Astrocyte of the cerebellum (primary cell): ENCODE measurements at places on chromosomes 6 and 20.

DNA sequence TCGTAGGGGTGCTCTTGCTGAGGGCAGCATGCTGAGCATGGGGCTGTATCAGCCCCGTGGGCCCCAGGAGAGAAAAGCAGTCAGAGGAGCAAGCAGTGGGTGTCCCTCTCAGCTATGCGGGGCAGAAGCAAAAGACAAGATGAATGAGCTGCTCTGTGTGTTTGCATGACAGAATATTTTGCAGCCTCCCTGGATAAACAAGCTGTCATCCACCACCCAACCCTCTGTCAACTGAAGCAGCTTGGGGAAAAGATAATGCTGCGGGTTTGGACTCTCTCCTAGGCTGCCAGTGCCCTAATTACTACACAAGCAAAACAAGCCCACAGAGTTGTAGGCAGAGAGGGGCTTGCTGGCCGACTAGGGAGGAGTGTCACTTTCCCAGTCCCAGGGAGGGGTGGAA is 82.3 kb upstream of the PTPRT start:
- DNase-seq, result no peak

DNA sequence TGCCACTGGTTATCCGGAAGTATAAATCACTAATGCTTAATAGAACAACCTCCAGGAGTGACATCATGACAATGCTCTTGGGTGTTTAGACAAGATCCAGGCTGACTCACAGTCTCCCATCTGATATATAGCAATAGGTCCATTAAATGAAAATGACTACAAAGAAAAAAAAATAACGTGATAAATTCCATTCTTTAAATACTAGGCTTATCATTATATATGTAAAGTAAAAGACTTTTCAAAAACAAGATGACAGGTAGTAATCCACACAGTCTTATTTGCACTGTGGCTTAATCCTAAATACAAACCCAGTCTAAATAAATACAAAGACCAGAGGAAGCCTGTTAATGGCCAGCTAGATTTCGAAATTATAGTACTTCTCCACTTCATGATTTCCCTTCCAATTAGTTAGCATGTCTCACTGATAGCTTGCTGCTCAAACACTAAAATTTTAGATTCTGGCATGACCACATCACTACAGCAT is 149.1 kb upstream of the BEND3 start:
- DNase-seq, result no peak

DNA sequence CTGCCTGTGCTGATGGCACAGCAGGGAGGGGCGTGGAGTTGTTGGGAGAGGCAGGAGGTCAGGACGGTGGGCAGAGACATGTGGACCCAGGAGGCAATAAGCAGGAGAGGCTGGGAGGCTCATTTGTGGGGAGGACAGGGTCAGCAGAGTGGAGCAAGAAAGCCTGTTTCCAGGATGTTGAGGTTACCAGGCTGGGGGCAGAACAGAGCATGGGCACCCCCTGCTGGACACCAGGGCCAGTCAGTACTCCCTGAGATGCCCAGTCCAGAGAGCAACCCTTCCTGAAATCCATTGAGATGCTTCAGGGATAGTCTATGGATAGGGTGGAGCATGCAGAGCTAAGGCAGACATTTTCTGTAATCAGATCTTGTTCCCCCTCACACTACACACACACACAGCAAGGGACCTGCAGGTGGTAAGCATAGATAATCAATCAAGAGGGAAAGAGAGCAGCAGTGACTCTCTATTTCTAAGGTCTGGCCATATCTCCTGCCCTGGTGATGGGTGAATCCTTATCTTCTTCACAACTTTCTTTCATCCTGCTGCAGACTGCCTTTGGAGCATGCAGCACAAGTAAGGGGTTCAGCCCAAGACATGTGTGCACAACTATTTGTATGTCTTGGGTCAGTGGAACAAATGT is 41.7 kb downstream of the MOCS1 start:
- peak; percentile 37 for DNase-seq

DNA sequence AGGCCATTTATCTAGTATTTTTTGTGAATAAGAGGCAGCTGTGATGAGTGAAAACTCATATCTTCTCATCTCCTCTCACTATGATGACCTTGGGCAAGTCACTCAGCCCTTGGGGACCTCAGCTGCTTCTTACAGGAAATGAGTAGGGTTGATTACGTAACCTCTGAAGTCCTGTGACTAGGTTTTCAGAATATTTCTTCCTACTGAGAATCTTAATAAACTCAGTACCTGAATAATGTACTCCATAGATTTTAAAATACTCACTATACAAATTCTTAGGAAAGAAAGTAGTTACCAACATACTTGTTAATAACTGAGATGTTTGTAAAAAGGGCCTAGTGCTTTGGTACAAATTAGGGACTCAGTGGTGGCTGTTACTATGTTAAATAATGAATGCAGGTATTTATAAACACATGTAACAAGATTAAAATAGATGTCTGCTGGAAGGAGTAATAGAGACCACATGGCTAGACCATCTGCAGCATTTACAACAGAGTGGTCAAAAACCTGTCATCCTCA is 60.9 kb downstream of the RPRD1B start:
- no peak for DNase-seq

GRCh38 chr20:47276851-47277534 is 79.5 kb downstream of the ZMYND8 start:
- peak; percentile 86 for DNase-seq

DNA sequence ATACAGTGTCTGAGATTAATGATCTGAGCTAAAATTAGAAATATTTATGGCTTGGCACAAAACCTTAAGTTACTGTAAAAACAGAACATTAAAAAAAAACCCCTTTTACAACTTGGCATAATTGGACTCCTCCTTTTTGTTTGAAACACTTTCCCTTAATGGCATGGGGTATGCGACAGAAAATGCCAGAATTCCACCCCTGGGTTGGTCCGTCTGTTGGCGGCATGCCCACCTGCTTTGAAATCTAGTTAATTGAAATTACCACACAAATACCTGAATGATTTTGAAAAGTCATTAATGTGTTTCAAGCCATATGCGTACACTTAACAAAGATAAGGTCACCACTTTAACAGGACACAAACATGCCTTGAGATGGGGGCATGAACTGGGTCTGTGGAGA is 175.1 kb upstream of the FOXQ1 start:
- DNase-seq, result no peak

- no peak for DNase-seq
Measured at GRCh38 chr6:57432919-57433684, 115.7 kb downstream of the PRIM2 start.

GRCh38 chr6:34018961-34019606 is 126.8 kb downstream of the GRM4 start:
- no peak for DNase-seq

DNA sequence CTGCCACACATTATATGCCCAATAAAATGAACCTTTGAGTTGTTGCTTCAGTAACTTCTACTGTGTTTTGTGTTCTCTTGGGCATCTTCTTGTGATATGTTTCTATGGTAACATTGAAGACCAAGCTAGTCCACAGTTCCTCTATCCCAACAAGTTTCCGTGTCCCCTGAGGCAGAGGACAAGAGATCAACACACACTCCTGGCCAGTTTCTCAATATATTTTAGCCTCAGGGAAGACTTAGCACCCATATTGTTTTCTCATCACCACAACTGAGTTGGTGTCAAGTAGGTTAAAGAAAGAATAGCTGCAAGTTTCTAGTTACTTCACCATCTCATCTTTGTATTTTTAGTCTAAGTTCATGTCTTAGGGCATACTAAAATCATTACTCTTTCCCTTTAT is 277.5 kb downstream of the UST start:
- no peak for DNase-seq

- DNase-seq, result peak; percentile 63
Measured at GRCh38 chr6:27091661-27092315, 155.7 kb upstream of the PRSS16 start.

DNA sequence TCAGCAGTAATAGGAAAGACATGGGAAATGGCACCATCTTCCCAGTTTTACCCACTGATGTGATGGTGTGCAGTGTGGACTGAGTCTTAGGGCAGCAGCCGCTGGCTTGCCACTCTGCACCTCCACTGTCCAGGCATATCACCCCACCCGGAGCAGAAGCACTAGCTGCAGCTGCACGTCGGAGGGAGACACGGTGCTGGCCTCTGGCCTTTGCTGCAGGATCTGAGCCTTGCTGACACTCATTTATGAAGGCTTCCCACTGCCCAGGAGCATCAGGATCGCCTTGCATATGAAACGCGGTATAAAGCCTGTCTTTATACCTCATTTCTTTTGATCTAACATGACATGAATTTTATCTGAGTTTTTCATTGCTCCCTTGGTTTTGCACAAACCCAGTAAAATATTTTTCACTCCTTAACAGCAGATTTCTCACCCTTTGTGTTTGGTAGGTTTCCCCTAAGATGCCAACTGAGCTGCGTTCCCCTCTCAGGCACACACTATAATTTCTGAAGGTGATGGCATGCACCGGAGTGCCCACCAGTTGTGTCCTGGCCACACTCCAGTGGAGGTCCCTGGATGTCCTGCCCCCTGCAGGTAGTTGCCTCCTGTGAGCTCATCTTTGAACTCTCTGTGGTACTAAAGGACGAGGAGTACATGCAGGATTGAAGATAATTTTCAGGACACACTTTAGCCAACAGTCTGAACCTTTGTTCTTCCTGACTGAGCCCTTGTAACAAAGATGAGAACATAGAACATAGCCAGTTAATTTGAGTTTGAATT is 9.0 kb upstream of the EXOC2 start:
- DNase-seq, result no peak

GRCh38 chr6:88992741-88993552 is 29.5 kb upstream of the RNGTT start:
- DNase-seq, result no peak

DNA sequence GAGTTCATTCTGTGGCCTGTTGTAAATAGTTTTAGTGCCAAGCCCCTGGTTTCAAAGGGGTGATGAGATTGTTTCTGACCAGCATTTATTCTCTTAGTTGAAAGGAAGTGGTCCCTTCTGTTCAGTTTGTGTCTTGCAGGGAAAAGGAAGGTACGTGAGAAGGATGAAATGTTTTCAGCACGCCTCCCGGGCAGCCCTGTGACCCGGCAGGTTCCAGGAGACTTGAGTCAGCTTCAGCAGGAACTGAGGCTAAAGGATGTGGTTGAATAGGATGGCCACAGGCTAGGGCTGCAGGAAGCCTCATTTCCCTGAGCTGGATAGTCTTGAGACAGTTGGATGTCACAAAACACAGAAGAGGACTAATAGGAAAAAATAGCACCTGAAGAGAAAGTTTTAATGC is 132.4 kb upstream of the SYNDIG1 start:
- peak; percentile 55 for DNase-seq

DNA sequence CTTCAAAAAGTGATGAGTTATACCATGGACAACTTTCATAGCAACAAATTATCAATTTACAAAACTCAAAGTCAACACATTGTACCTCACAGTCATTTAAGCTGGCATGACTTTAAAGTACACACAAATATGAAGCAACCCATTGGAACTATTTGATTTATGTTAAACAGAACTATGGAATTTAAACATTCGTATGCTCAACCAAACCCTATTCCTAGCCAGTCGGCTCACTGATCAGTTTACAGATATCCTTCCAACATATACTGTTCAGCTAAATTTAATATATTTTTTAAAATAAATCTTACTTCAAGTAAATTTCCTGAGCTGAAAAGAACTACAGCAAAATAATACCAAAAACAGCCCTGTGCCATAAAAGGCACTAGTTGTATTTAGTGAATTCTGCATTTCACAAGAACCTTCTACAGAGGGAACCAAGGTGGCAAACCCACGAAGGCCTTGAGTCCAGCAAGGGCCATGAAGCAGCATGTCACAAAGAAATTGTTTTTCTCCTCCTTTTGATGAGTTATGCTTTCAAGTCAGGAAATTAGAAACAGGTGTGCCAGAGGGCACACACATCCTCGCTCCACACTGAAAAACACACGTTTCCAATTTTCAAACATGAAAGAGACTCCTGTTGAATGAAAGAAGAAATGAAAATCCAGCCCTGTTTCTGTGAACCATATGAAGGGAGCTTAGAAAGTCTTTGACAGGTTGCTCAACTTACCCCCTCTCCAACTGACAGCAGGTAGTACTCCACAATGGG is 122.8 kb downstream of the TASP1 start:
- DNase-seq, result no peak

DNA sequence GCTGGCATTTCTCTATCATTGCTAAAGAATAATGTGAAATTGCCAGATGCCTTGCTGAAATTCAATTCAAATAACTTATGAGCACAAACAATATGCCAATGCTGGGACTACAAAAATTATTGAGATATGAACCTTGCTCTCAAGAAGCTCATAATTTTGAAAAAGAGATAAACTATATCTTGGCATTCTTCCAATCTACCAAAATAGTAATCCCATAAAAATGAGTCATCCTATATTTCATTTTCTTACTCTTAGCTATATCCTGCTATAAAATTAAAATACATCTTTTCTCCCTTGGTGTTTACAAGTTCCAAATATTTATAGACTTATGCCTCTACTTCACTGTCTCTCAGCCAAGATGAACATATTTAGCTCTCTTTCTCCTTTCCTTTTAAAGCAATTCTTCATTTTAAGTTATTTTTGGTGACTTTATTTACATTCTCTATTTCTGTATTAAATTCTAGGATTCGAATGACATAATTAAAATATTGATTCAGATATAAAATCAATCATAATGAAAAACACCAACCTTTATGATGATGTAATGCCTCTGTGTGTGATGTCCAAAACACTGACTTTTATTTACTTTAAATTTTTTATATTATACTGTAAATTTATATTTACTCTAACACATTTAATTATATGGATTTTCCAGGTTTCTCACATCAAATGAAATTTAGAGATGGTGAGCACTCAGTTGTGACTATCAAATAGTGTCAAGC is 152.6 kb downstream of the CDK19 start:
- DNase-seq, result no peak

- DNase-seq, result no peak
Measured at GRCh38 chr6:89145091-89145955, 532 bp upstream of the PM20D2 start.

DNA sequence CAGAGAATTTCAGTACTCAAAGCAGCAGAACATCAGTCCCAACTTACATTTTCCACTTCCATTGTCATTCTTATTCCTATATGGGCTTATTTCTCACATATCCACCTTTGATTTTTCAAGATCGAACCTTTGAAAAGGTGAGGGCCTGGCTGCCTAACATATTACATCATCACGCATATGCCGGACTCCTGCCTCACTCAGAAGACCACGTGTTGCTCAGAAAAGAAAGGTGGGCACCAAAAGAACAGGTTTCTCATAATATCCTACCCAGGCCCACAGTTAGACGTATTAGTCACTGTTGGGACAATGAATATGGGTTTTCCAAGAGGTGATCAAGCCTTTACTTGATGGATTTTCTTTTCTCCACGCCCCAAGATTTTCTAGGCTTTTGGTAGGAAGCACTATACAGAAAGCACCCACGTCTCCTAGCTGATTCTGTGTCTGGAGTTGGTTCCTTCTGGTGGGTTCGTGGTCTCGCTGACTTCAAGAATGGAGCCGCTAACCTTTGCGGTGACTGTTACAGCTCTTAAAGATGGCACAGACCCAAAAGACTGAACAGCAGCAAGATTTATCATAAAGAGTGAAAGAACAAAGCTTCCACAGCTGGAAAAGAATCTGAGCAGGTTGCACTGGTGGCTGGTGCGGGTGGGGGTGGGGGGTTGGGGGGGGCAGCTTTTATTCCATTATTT is 168.9 kb downstream of the ATXN1 start:
- no peak for DNase-seq
